Kidney glomerular epithelial cell (primary cell): ENCODE measurements at places on chromosomes 1 and 21.

GRCh38 chr1:21289127-21289526 lies 1.1 kb downstream of the ECE1 start:
- no peak for DNase-seq

- DNase-seq: no peak
Measured at GRCh38 chr1:156839426-156840109, 19.3 kb downstream of the INSRR start.

- DNase-seq: no peak
Measured at GRCh38 chr1:111882986-111883560, 106.4 kb downstream of the KCND3 start.

- DNase-seq: no peak
Measured at GRCh38 chr1:121443001-121443540, 258.3 kb downstream of the SRGAP2C start.

GRCh38 chr1:21234779-21235178 lies 55.5 kb downstream of the ECE1 start:
- no peak for DNase-seq

GRCh38 chr1:82400521-82400920 lies 599.8 kb downstream of the ADGRL2 start:
- no peak for DNase-seq

DNA sequence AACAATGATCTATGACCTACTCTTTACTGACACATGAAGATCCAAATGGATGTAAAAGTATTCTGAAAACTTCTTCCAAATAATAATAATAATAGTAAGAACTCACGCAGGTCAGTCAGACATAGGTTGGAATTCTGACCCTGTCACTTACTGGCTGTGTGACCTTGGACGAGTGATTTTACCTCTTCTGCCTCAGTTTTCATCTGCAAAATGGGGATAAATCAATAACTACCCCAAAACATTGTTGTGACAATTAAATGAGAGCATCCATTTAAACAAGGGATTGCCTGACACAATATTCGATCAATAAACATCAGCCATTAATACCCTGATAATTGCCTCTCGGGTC lies 556 bp downstream of the MECR start:
- no peak for DNase-seq

DNA sequence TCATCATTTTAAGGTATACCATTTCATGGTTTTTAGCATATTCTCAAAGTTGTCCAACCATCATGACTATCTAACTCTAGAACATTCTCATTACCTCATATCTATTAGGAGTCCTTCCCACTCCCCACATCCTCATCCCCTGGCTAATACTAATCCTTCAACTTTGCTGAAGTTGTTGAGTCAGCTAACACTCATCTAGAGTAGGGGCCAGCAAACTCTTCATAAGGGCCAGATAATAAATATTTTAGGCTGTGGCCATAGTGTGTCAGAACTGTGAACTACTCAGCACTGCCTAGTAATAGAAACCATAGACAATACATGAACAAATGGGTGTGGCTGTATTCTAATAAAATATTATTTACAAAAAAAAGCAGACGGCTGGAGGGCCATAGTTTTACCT lies 43.0 kb downstream of the TOR3A start:
- DNase-seq: peak; percentile 8

DNA sequence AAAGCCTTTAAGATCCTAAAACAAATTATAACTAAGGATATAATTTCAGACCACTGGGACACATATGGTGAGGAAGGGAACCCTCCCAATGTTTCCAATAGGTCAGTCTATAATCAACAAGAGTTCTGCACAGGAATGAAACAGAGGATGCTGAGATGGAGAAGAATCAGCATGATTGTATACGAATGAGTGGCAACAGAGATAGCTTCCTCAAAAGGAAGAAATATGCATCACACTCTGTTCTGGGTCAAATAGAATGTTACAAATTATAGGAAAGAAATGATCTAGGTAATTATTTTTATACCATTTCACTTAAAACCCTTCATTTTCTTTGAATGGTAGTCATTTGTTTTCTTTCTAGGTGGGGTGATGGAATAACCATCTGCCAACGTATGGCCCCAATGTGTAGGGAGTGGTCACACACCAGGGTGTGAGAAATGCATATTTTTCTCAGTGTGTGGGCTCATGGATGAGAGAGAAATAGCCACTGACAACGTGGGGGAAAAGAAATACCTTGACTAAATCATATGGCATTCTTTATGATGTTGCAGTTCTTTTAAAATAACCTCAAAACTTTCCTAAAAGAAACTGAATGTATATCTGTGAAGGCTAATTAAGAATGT lies 104.6 kb upstream of the IVNS1ABP start:
- DNase-seq: no peak
